Calu3 (cell line): ENCODE measurements at places on chromosomes 2 and 18.

DNA sequence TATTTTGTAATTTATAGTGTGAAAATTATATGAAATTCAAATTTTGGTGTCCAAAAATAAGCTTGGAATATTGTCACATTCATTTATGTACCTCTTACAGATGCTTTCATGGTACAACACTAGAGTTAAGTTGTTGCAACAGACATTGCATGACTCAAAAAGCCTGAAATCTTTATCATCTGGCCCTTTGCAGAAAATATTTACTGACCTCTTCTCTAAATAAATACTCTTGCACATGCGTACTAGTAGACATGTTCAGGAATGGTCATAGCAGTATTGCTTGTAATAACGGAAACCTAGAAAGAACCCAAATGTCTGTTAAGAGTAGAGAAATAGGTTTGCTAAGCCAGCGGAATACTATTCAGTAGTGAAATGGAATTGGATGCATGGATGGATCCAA lies 60.4 kb downstream of the GALNT1 start:
- DNase-seq, result no peak

DNA sequence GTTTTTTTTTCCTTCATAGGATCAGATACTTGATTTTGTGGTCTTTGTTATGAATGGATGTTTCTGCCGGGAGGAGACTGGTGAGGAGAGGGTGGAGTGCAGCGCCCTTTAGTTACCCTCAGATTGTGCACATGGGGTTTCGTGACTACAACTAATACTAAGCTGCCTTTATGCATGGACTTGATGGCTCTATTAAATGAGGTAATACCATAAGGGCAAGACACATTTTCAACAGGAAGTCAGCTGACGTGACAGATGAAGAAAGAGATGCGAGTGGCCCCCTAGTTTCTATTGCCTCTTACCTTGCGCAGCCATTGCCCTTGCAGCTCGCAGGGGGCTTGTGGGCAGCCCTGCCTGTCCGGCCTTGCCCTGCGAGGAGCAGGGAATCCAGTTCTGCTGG lies 24.4 kb downstream of the ZNF407 start:
- no peak for DNase-seq

GRCh38 chr2:9310377-9310776 lies 103.8 kb downstream of the ASAP2 start:
- peak; percentile 51 for DNase-seq

DNA sequence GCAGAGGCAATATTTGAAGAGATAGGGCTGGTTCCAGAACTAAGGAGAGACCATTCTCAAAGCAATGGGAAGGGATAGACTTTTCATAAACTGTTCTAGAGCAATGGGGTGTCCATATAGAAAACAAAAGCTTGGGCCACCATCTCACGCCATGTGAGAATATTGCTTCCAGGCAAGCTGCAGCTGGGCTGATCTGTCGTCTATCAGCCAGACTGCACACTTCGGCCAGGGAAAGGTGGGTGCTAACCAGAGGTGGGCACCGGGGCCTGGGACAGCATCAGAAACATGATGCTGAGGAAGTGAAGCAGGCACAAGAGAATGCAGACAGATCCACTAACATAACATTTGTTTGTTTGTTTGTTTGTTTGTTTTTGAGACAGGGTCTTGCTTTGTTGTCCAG lies 43.7 kb downstream of the MYO7B start:
- DNase-seq, result no peak

DNA sequence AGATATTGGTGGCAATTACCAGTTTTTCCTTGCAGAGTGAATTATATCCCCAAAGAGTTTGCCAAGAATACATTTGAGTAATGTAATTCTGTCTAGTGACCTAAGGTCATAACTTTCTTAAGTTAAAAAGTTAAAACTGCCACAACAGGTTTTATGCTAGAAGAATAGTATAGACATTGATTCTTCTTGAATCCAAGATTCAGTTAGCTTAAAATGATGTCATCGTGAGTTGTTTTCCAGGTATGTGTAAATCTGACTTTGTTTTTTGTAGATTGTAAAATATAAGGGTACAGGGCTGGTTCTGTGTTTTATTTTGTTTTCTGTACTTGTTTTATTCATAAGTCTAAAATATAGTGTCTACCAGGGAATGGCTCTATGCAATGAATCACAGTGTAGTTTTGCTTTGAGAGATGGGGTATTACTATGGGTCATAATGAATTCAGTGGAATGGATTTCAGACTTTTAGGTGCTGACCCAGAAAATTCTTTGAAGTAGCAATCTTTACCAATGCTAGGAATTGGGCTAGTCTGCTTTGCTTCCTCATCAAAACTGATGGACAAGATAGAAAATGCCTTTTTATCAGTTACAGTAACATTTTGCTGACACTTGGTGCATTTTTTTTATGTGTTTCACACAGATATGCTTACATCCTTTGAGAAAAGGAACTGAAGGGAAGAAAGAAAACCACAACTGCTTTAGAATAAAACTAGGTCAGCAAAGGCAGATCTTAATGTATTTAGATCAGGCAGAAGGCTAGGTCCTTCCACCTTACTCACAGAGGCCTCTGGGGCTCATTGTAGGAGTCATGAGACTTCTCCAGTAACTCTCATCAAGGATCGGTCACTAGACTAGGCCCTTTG lies 20.8 kb upstream of the MGAT5 start:
- DNase-seq, result no peak

- no peak for DNase-seq
Observed at GRCh38 chr2:145386973-145387372, 867.1 kb upstream of the ZEB2 start.

- no peak for DNase-seq
Observed at GRCh38 chr2:45674035-45674816, 22.8 kb downstream of the PRKCE start.

- peak; percentile 10 for DNase-seq
Observed at GRCh38 chr2:138537170-138537915, 35.8 kb downstream of the SPOPL start.

DNA sequence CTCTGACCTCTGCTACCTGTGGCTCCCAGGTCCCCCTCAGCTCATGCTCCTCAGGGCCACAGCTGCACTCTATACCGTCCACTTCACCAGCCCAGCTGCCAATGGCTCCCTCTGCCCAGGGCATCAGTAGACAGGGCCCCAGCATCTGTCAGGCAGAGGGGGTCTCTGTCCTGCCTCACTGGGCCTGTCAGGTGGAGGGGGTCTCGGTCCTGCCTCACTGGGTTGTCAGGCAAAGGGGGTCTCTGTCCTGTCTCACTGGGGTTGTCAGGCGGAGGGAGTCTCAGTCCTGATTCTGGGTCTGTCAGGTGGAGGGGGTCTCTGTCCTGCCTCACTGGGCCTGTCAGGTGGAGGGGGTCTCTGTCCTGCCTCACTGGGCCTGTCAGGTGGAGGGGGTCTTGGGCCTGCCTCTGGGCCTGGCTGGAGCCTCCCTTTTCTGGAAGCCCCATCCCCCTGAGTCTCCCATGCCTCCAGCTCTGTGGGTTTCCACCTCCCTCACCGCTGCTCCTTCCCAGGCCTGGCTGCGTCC lies 19.9 kb downstream of the SNORC start:
- DNase-seq, result no peak

GRCh38 chr2:237540823-237541222 lies 25.6 kb upstream of the PRLH start:
- DNase-seq, result no peak

DNA sequence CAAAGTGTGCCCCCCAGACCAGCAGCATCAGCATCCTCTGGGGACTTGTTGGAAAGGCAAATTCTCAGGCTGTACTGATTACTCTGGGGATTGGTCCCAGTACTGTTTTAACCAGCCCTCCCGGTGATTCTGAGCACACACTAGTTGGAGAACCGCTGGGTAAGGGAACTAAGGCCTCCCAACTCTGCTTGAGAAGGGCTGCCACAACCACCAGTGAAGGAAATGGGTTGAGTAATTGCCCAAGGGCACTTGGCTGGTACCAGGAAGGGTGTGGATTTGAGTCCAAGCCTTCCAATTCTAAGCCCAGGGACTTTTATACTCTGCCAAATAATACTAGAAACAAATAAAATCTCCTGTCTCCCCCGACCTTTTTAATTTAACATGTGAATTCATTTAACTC lies 219.9 kb downstream of the SETBP1 start:
- DNase-seq, result no peak

GRCh38 chr18:46516555-46516954 lies 140.5 kb downstream of the LOXHD1 start:
- DNase-seq, result no peak

GRCh38 chr2:187991389-187991788 lies 300.3 kb upstream of the GULP1 start:
- DNase-seq, result no peak
